ENCODE measurements at places on chromosomes 12 and 14. TPM values are rescaled to one million over a fixed set of nuclear protein-coding genes. Genes with fewer than 3 reads are reported as not detected.
A peak's percentile ranks its signal among the peaks of the same experiment; 100 is the strongest.

Gene TAS2R46
- polyA plus RNA-seq = not detected

Gene SPIC
- polyA plus RNA-seq = 0.77 TPM

Gene CLEC9A
- polyA plus RNA-seq = 1.5 TPM

Gene RGS6
- 0.79 TPM for polyA plus RNA-seq

Gene PPP4R3A
- polyA plus RNA-seq = 68.7 TPM

DNA sequence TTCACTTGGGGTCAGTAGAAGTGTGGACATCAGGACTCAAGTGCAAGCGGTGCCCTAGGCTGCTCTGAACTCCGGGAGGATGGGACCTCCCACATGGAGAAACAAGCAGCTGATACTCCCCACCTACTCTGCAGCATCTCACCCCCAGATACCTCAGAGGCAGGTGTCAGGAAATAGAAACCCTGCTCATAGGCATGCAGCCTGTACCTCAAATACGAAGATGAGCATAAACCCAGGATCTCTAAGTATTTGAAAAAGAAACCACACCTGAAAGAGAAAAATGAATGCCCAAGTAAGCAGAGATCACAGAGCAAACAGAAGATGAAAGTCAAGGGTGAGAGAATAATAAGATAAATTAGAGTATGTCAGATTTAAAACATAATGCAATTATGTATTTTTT, 75.6 kb upstream of the WSCD2 start:
- H3K27me3 ChIP-seq = no peaks in the 10 kb centered on the region
- H3K27ac ChIP-seq = no peak overlapping the region
- H3K4me3 ChIP-seq = no peak overlapping the region
- DNase-seq = no peak
- H3K4me1 ChIP-seq = no peaks in the 10 kb centered on the region
- H3K36me3 ChIP-seq = no peaks in the 10 kb centered on the region

DNA sequence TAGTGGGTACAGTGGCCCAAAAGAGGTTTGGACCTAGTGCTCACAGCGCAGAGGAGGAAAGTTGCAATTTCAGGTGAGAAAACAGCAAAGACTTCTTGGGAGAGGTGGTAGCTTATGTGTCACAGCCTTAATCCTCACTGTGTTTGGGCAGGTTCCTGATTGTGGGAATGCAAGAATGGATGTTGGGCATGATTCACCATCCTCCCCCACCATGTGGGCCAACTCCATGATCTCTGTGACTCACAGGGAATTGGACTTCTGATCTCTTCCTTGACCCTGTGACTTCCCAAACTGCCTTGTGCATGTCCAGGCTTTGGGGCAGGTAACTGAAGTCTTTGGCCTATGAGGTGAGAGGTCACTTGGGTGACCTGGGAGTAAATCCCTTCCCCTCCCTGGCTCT, 1.8 kb upstream of the CHST11 start:
- H3K4me3 ChIP-seq = no peak overlapping the region
- H3K27me3 ChIP-seq = no peaks in the 10 kb centered on the region
- DNase-seq = peak; percentile 38
- no peaks in the 10 kb centered on the region for H3K36me3 ChIP-seq
- H3K4me1 ChIP-seq = peaks cover 29% of the 10 kb centered on the region

DNA sequence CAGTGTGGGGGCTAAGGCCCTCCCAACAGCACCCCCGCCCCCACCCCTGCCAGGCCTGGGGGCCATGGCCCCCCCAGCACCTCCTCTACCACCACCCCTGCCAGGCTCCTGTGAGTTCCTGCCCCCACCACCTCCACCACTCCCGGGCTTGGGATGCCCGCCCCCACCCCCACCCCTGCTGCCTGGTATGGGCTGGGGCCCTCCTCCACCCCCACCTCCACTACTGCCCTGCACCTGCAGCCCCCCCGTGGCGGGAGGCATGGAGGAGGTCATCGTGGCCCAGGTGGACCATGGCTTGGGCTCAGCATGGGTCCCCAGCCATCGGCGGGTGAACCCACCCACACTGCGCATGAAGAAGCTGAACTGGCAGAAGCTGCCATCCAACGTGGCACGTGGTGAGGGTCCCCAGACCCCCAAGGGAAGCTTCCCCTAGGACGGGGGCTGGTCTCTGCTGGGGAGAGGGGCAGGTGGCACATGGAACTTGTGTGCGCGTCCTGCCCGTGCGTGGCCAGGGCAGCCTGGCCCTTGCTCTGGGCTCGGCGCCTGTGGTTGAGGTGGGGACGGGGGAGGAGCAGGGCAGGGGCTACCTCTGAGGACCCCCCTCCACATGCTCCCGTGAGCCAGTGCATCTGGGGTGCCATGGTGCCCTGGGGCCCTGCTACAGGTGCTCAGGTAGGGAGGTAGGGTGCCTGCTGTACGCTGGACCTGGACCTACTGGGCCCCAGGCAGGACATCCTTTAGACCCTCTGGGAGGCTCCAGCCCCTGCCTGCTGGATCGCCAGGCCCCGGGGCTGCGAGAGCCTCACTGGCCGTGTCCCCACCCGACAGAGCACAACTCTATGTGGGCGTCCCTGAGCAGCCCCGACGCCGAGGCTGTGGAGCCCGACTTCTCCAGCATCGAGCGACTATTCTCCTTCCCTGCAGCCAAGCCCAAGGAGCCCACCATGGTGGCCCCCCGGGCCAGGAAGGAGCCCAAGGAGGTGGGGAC, 16.1 kb upstream of the ADSS1 start:
- H3K4me3 ChIP-seq = no peak overlapping the region
- peaks cover 45% of the 10 kb centered on the region for H3K36me3 ChIP-seq
- peaks cover 22% of the 10 kb centered on the region for H3K4me1 ChIP-seq
- no peaks in the 10 kb centered on the region for H3K27me3 ChIP-seq

- no peaks in the 10 kb centered on the region for H3K27me3 ChIP-seq
- no peak overlapping the region for H3K4me3 ChIP-seq
- no peak overlapping the region for H3K27ac ChIP-seq
- no peaks in the 10 kb centered on the region for H3K4me1 ChIP-seq
- DNase-seq = no peak
Observed at GRCh38 chr14:72284176-72284575, 351.9 kb downstream of the RGS6 start.

DNA sequence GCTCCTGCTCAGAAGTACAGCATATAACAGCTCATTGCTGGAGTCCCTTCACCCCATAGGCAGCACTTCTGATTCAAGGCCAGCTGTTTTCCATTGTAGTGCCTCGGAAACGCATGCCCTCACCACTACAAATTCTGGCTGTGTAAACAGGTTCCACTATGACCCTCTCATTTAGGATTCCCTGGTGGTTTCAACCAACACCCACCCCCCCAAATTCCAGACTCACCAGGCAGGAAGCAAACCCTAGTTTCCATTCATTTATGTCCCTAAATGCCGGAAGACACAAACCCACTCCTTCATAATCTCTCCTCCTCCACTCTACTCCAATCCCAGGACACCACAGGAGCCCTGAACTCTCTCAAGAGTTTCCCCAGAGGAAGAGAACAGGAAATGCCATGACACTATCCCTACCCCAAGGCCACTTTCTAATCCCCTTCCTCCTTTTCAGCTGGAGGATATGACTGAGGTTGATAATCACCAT, 75.9 kb upstream of the TMPO start:
- peak overlapping the region; percentile 34 for H3K27ac ChIP-seq
- H3K36me3 ChIP-seq = no peaks in the 10 kb centered on the region
- no peaks in the 10 kb centered on the region for H3K27me3 ChIP-seq
